ENCODE measurements at places on chromosomes 12 and 14.

- no peak for DNase-seq
These were observed 66.3 kb downstream of the VRK1 start for GRCh38 chr14:96863327-96863985.

DNA sequence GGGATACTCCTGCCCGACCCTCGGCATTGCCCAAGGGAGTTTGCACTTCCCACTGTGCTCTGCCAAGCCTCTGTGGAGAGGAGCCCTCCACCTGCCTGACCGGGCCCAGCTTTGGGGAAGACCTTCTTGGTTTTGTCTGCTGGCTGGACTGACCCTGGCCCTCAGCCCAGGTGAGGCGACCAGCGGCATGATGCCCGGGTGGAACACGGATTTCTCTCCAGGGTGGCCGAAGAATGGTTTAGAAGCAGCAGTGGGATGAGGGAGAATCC is 15.6 kb downstream of the ZBTB42 start:
- no peak for DNase-seq

- DNase-seq: no peak
These were observed 73.1 kb downstream of the DERA start for GRCh38 chr12:15984097-15984800.

GRCh38 chr14:38238332-38238731 is 17.6 kb downstream of the CLEC14A start:
- no peak for DNase-seq

- no peak for DNase-seq
These were observed 33.6 kb downstream of the KCNH5 start for GRCh38 chr14:63011623-63012022.

DNA sequence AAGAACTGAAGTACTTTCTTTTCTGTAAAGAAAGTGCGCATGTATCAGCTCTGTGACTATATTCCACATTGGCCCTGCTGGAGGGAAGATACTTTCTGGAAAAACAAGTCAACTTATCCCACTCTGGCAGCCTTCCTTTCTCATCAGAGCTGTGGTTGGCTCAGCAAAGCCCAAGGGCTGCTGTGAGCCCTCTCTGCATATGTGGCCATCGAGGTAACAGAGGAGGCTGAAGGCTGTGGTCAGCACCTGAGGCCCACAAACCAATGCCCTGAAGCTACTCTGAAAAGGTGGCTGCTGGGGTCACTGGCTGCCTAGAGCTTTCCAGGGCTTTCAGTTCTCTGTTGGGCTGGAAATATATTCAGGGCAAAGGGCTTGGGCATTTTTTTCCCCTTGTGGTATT is 70.8 kb upstream of the IGF1 start:
- no peak for DNase-seq

GRCh38 chr14:56814519-56814959 is 4.3 kb upstream of the OTX2 start:
- DNase-seq: no peak

DNA sequence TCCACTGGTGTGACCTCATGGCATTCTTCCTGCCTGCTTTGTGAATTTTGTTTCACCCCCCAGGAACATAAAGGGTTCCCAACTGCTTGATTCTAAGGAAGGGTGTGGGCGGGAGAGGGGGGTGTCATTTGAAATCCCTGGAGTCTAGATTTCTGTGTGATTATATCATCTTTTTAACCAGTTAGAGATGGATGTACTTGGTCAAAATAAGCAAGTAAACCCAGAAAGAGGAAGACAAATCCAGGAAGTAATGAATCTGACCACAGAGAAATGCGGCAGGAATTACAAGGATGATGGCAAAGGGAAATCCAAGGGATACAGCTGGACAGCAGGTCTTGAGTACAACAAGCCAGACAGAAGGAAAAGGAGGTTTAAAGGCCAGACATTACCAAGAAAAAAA is 38.9 kb downstream of the DMAC2L start:
- DNase-seq: no peak

- no peak for DNase-seq
These were observed 787 bp downstream of the HECTD4 start for GRCh38 chr12:112381406-112381882.

- DNase-seq: no peak
These were observed 233.5 kb downstream of the EFCAB11 start for GRCh38 chr14:89720741-89721729.

- no peak for DNase-seq
These were observed 407.6 kb downstream of the LRFN5 start for GRCh38 chr14:42014301-42014700.

DNA sequence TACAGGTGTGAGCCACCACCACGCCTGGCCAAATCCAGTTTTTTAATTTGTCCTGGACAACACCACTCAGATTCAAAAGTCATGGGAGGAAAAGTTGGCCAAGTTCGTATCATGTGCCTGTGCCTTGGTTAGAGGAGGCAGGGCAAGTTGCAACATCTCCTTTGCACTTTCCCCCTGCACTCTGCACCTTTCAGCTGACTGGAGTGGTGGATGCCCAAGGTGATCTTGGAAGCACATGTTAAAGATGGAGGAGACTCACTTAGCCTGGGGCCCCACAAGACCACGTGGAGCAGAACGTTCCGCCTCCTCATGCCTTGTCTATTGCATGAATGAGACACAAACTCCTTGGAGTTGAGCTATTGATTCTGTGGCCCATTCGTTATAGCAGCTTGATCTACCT is 82.1 kb upstream of the FZD10 start:
- DNase-seq: no peak

GRCh38 chr14:36751106-36751505 is 89.4 kb downstream of the PAX9 start:
- no peak for DNase-seq

DNA sequence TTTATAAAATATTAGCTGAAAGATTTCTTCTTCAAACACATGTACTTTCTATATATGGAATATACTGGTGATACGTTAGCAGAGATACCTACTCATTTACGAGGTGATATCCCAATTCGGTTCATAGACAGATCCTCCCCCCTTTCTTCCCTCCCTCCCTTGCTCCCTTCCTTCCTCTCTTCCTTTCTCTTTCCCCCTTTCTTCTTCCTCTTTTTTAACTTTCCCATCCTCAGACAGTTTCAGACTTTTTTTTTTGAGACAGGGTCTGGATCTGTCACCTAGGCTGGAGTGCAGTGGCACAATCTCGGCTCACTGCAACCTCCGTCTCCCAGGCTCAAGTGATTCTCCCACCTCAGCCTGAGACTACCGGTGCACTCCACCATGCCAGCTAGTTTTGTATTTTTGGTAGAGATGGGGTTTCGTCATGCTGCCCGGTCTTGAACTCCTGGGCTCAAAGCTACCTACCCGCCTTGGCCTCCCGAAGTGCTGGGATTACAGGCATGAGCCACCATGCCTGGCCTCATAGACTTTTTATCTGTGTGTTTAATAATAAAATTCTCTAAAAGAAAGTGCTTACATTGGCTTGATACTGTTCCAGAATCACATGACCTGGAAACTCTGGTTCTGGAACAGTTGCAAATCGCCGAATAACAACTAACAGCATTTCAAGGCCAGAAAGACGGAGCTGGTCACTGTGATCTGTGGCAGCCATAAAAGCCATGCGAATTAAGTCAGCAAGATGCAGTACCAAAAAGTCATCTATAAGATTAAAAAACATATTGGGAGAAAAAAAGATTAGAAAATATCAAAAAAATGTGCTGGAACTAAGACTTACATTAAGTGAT is 99.2 kb downstream of the HEATR5A start:
- no peak for DNase-seq

DNA sequence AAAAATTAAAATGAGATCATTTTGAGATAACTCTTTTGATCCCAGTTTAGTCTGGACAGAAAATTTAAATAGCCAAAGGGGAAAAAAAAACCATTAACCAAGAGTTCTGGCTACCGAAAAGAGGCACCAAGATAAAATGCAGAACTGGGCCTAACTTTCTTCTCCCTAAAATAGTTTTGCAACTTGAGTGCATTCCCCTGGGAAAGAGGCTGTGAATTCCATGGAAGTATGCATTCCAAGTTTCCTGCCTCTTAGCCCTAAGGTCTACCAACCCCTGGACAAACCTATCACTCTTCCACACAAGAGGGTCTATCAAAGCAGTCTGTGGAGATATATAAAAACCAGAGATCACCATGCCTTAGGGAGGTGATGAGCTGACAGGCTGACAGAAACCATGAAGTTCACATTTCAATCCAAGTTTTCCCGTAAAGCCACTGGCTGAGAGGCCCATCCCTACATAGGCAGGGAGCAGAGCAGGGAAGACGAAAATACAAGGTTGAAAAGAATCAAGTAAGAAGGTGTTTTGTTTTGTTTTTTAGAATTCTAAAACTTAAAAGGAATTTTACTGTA is 33.8 kb downstream of the DCP1B start:
- DNase-seq: no peak

GRCh38 chr12:46609273-46609623 is 216.5 kb downstream of the SLC38A4 start:
- no peak for DNase-seq

DNA sequence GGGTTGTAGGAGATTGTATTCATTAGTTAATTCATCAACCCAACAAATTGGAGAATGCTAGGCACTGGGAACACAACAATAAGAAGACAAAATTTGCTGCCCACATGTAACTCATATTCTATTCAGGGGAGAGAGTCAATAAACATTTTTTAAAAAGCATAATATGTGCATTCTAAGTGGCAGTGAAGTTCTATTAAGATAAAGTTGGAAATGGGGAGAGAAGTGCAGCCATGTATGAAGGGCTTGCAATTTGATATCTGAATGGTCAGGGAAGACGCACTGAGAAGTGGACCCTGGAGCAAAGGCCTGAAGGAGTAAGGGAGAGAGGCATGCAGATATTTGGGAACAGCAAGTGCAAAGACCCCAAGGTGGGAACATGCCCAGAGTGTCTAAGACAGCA is 40.2 kb upstream of the CHST11 start:
- DNase-seq: no peak

GRCh38 chr14:73833034-73833433 is 18.6 kb upstream of the PTGR2 start:
- no peak for DNase-seq

- no peak for DNase-seq
These were observed 267.8 kb downstream of the KTN1 start for GRCh38 chr14:55847766-55848165.

DNA sequence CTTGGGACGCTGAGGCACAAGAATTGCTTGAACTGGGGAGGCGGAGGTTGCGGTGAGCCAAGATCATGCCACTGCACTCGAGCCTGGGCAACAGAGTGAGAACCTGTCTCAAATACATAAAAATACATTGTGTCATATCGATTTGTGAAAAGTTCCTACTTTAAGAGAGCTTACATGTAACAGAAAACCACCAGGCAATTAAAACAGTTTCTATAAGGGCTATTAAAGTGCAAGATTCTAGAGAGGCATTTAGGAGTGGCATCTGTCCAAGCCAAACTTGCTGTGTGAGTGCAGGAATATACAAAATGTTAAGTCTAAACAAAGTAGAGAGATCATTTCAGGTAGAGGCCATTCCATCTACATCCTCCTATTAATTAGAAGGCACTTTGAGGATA is 1.7 kb upstream of the NEK9 start:
- no peak for DNase-seq

DNA sequence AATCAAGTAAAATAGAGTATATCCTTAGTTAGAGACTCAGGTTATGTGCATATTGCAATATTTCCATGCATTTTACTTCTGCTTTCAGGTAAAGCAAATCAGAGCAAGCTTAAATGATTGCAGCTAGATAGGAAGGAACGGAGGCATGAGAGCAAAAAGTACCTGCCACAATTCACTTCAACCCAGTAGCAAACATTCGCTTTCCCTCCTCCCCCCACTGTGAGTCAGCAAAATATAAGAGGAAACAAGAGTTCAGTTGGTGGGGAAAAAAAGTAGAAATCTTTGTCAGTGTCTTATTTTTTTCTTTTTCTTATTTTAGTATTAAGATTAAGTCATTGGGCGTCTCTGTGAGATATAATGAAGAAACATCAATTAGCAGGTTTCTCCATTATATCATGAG is 475.4 kb downstream of the NPAS3 start:
- DNase-seq: no peak

DNA sequence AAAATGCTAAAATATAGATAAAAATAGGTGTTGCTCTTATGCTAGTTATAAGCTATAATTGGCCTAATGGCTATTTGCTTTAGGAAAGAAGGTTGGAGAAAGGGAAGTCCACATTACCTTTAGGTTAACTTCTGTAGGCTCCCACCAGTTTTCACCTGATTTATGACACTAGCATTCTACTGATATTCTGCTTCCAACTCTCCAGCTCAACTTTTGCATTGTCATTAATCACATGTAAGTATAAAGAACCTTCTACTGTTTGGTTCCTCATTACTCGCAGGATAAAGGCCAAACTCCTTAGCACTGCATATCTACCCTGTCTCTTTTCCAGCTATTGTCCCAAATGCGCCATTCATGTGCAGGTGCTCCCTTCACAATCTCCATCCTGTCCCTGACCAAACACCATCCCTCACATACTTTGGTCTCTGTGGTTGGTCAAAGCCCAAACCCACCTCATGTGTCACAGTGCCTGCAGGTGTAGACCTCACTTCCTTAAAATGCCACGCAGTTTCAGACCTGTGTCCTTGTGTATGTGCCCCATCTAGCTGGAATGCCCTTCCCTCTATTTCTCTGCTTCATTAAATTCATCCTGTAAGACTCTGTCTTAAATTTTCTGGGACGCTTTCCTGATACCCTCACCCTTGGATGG is 3.3 kb downstream of the DDHD1 start:
- DNase-seq: no peak

GRCh38 chr12:114993165-114993564 is 309.2 kb upstream of the TBX3 start:
- DNase-seq: no peak

DNA sequence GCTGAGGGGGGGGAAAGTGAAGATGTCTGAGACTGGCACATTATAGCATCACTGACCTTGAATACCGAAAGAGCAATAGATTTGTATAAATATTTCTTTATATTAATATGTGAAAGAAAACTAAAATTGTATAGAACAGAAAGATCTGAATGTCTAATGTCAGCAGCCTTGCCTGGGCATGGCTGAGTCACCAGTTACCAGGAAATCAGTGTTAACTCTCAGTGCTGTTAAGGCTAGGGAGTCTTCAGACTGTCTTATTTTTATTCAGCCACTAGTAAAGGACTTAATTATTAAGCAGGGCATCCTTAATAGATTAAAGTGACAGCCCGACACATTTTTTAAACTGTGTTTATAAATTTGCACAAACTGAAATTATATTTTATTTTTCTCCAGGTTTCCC is 122.9 kb upstream of the AEBP2 start:
- DNase-seq: no peak

GRCh38 chr12:42237853-42238239 is 202 bp downstream of the YAF2 start:
- DNase-seq: no peak

DNA sequence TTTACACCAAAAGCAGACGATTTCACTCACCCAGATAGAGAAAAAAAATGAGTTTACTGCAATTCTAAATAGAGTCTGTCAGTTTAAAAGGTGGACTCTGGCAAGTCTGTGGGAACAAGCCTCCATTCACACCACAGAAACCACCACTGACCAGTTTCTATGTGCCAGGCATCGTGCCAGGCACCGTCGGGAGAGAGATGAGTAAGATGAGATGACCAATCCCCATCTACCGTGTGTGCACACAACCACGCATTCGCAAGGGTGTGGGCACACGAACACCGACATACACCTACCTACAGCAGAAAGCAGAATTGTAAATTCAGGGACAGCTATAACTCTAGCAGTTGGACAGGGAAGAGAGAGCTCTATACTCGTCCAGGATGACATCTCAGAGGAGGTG is 58.3 kb downstream of the PRIMA1 start:
- DNase-seq: no peak

Measured in progenitor cell of endocrine pancreas (in vitro differentiated cells).